ENCODE measurements at places on chromosomes 16 and 17.

DNA sequence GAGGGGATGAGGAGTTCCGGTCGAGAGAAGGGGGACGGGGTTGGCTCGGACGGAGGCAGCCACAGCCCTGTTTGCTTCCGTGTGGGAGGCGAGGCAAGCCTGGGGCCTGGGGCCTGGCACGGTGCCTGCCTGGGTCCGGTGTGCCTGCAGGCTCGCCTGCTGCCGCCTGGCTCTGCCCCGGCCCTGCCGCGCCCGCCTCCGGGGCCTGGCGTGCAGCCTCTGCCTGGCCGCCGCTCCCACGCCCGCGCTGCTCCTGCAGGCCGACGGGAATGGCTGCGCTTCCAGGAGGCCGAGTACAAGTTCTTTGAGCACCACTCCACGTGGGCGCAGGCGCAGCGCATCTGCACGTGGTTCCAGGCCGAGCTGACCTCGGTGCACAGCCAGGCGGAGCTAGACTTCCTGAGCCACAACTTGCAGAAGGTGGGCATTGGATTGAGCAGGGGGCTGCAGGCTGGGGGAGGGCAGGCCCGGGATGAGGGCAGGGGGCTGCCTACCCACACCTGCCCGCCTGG is 53.1 kb downstream of the MRC2 start:
- DNase-seq: no peak

DNA sequence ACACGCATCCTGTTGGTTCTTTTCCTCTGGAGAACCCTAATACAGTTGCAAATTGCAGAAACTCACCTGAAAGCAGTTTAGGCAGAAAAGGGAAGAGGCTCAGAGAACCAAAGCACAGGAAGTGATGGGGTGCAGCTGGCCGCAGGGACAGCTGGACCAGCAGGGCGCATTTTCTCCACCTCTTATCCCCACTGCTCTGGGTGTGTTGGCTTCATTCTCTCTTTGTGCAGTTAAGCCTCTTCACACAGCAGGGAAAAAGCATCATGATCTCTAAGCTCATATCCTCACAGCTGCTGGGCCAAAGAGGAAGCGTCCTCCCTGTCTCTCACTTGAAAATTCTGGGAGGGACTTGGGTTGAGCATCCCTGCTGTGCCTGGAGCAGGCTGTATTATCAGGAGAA is 20.0 kb upstream of the LRRC75A start:
- no peak for DNase-seq

DNA sequence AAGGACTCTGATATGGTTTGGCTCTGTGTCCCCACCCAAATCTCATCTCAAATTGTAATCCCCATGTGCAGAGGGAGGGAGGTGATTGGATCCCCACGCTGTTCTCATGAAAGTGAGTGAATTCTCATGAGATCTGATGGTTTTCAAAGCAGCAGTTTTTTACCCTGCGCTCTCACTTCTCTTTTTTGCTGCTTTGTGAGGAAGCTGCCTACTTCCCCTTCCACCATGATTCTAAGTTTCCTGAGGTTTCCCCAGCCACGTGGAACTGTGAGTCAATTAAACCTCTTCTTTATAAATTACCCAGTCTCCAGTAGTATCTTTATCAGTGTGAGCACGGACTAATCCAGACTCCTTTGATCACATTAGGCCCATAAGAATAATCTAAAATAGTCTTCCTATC is 719.7 kb upstream of the CDH8 start:
- no peak for DNase-seq

DNA sequence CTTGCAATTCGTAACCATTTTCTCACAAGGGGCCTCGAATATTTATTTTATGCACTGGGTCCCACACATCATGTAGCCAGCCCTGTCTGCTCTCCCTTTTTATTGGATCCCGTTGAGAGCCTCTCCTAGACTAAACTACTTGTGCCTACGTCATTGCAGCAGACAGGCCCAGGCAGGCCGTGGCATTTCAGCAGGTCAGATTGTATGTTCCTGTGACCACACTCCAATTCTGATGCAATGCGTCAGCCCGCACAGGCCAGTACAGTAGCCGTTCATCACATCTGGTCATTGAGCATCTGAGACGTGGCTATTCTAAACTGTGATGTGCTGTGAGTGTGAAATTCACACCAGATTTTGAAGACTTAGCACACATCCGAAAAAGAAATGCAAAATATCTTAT is 42.2 kb downstream of the ABAT start:
- DNase-seq: no peak

- no peak for DNase-seq
Measured at GRCh38 chr16:65105171-65105570, 16.7 kb downstream of the CDH11 start.

GRCh38 chr17:21389394-21389793 is 13.2 kb downstream of the KCNJ12 start:
- no peak for DNase-seq

GRCh38 chr17:58529275-58529674 is 14.8 kb upstream of the MTMR4 start:
- DNase-seq: no peak

GRCh38 chr17:66746736-66747135 is 88.2 kb upstream of the CACNG5 start:
- DNase-seq: no peak

Data from stimulated activated CD4-positive, alpha-beta T cell treated with anti-CD3 and anti-CD28 coated beads, TNF-alpha, amount 100 ng/mL, for 24 hours (primary cell).